LoVo (cell line): ENCODE measurements at places on chromosomes 1 and 21.

DNA sequence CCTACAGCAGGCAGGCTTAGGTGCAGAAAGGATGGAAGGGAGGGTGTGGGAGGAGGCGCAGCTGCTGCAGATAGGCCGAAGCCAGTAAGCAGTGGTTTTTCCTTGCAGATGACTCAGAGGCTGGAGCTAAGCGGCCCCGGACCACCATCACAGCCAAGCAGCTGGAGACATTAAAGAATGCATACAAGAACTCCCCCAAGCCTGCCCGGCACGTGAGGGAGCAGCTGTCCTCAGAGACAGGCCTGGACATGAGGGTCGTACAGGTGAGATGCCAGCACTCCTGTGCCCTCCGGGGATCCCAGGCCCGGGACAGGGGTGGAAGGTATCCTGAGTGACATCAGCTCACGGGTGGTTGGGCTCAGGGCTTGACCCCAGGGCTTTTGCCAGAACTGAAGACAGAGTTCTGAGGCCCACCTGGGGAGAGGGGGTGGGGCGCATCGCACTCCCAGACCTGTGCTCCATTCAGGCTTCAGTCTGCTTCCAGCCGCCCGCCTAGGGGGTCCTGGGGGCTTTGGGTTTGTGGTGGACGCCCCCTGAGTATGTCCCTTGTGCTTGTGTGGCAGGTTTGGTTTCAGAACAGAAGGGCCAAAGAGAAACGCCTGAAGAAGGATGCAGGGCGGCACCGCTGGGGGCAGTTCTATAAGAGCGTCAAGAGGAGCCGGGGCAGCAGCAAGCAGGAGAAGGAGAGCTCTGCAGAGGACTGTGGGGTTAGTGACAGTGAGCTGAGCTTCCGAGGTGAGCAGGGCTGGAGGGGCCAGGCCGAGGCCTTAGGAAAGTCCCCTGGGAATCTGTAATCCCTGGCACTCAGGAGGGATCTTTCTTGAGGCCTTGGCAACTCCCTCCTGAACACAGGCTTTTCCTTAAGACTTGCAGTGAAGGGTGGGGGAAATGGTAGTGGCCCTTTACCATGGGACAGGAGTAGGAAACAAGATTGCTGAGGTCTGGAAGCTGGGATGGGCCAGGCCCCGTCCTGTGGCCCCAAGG, 41.5 kb downstream of the LHX4 start:
- no peak for DNase-seq

DNA sequence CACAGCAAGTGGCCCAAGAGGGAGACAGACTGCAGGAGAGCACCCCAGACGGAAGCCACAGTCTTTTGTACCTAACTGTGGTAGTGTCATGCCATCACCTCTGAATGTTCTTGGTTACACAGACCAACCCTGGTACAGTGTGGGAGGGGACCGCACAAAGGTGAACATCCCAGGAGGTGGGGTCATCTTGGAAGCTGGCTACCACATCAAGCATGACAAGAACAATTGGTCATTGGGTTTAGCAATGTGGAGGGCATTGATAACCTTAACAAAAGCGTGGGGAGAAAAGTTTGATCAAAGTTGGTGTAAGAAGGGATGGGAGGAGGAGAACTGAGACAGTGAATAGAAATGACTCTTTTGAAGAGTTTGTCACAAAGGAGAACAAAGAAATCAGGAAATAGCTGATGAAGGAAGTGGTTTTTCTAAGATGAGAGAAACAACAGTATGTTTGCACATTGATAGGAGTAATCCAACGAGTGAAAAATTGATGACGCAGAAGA, 87.1 kb upstream of the CACNA1E start:
- DNase-seq = no peak

GRCh38 chr1:14392161-14392858, 206.2 kb upstream of the KAZN start:
- no peak for DNase-seq

DNA sequence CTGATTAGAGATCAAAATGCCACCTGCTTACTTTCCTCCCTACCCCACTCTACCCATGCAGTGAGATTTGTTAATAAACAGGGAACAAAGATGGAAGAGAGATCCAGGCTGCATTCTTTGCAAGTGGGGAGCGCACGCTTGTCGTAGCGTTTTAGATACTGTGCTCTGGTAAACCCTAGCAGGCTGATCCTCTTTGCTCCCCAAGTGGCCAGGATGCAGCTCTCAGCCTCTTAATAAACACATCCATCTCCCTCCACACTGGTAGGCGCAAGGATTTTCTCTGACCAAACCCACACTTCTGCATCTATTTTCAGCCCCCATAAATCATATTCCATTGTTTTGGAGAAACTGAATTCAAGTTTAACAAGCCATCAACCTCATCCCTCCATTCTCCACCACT, 2.9 kb downstream of the PGBD5 start:
- no peak for DNase-seq

DNA sequence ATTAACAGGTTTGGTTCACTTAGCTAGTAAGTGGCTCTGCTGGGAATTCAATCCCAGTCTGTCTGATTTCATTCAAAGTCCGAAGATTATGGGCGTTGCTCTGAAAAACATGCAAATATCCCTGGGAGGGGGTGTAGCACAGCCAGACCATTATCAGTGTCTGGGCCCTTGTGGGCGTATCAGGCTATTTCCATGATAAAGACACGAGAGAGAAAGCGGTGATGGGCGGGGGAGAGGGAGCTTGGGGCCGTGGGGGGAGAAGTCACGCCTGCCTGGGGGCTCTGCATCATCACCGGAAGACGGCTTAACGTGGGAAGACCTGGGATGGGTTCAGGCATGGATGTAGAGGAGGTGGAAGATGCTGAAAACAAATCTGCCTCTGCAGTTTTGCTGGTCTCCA, 25.8 kb downstream of the IL6R start:
- DNase-seq = no peak

DNA sequence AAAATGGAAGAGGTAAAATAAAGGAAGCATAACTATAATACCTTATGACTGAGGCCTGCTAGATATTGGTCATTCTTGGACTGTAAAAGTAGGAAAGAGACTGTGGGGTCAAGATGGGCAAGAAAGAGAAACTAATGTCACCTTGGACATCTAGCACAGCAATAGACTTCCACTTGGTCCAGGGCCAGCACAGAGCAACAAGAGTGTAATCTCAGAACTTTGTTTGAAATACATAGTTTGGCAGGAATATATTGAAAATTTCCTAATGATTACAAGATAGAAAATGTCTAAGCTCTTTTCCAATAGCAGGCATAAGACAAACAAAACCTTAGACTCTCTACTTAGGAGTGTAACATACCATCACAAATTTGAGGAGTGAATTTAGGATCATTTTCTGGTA, 4.6 kb downstream of the LRRC8C start:
- DNase-seq = no peak

DNA sequence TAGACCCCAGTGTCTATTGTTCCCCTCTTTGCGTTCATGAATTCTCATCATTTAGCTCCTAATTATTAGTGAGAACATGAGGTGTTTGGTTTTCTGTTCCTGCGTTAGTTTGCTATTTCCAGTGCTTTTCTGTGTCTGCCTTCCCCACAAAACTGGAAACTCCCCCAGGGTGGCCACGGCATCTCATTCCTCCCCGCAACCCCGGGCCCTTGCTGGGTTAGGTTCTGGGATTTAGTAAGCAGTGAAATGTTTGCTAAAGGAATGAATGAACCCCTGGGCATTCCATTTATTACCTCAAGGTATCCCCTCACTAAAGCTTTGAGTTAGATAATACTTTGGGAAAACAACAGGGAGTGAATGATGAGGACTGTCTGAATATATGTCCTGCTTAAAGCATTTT, 142.9 kb downstream of the GLUL start:
- no peak for DNase-seq

DNA sequence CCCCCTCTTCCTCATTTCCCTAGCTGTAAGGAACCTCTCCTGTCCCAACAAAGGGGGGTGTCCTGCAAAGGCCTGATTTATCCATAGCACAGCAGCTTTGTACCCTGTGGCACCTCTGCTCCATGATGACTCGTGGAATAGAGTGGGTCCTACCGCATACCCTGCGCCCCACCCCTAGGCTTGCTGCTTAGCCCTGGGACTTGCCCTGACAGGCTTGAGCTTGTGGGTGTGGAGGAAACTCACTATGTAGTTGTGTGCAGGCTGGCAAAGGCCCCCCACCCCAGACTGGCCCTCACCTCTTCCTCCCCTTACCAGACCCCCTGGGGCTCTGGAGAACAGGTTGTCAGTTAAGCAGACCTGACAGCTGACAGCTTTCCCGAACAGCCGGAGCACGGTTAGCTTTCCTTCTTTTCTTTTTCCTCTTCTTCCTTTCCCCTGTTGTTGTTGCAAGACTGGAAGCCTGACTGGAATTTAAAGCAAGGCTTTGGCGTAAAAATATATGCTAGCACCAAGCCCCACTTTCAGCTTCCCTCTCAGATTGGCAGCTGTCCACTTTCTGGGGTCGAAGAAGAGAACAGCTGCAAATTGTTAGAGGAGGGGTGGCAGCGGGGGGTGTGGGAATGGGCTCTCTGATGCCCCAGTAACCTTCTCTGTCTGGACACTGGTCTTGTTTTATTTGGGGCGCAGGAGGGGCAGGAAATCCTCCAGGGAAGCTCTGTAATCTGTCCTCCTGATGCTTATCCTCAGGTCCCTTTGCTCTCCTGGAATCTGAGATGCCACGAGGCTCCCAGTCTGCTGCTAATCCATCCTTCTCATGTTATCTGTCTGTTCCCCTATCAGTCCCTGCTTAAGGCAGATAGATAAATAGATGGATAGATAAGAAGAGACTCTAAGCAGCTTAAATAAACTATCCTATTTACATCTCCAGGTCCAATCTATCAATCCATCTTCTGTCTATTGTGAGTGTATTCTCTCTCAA, 134.6 kb downstream of the BRINP2 start:
- DNase-seq = no peak

GRCh38 chr1:60866226-60866900, 216.0 kb upstream of the NFIA start:
- DNase-seq = no peak

DNA sequence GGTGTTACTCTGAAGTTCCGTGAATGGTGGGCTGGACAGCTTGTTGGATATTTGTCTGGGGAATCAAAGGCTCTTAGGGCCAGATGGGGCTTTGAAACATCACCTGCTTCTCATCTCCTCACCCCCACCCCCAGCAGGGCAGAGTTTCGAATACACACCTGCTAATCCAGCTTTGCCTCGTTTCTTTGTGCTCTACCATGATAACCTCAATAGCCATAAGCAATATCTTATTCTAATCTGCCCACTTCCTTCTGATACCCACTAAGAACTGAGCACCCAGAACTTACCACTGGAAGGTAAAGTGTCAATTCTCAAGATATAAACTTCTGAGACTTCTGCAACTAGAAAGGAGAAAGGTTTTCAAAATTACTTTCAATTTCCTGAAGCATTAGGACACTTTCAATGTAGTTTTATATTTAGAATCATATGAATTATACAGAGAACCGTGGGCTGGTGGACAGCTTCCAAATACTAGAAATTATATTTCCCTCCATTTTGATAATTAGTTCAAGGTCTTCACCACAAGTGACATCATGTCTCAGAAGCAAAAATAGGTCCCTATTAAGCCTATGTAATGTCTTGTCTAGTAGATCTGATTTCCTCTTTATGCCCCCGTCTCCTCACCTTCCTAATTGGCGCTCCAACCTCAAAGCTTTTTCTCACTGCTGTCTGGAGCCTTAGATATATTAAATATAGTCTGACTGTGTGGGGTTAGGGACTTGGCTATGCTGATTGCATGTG, 64.4 kb upstream of the NEK2 start:
- no peak for DNase-seq
